ENCODE measurements at places on chromosomes 5 and 9. TPM values are rescaled to one million over a fixed set of nuclear protein-coding genes. Genes with fewer than 3 reads are reported as not detected.

HAND1 gene
- not detected for total RNA-seq

C1QTNF3 gene
- 2.0 TPM for total RNA-seq

FGD3 gene
- 39.5 TPM for total RNA-seq

GEMIN5 gene
- 47.5 TPM for total RNA-seq

BTNL8 gene
- not detected for total RNA-seq

TAL2 gene
- not detected for total RNA-seq

SEMA4D gene
- 368 TPM for total RNA-seq

PDCD1LG2 gene
- 1.5 TPM for total RNA-seq

PCDHB14 gene
- not detected for total RNA-seq

RNF224 gene
- total RNA-seq: not detected

TMEFF1 gene
- total RNA-seq: not detected

WDR31 gene
- 2.7 TPM for total RNA-seq

ZNF483 gene
- 1.8 TPM for total RNA-seq

MPDZ gene
- not detected for total RNA-seq

Data from activated CD4-positive, alpha-beta T cell treated with anti-CD3 and anti-CD28 coated beads, Interleukin-2, amount 10 ng/mL, durations not matched to agents 24 days and 14 days (primary cell).